ENCODE measurements at places on chromosomes 7 and 10. TPM values are rescaled to one million over a fixed set of nuclear protein-coding genes. Genes with fewer than 3 reads are reported as not detected.

The CHCHD3 gene
- total RNA-seq = 92.0 TPM

DNA sequence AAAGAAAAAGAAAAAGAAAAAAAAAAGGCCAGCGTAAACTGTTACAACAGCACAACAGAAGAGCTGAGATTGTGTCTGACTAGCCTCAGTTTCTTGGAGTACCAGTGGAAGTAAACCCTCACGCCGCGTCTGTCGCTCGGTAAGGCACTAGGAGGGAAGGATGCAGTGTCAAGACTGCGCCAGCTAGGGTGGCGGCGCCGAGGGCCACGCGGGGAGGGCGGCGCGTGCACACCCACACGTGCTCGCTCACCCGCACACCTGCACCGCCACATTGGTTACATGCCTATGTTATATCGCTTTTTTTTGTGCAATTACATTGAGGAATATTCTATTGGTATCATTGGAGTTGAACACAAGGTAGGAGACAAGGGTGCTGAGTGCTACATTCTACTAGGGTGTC is 48.2 kb downstream of the CLEC2L start:
- DNase-seq = no peak

GRCh38 chr7:148727501-148728278 is 29.0 kb downstream of the CUL1 start:
- no peak for DNase-seq

DNA sequence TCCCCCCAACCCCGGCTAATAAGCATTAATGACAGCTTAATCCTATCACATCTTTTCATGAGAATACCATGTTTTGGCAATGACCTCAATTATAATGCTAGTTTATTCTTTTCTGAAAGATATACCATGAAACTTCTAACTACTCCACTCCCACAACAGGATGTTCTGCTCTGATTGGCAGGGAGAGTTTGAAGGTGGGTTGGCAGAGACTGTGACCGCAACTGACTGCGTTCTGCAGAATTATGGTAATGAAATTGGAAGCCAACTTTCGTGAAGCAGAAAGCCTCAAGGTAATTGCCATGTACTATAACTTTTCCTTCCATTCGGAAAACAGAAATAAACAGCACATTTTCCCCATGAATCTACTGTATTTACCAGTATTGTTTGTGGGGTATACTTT is 288.2 kb upstream of the SEMA3D start:
- no peak for DNase-seq

- no peak for DNase-seq
Observed at GRCh38 chr10:126207313-126207771, 180.9 kb downstream of the ADAM12 start.

- DNase-seq = no peak
Observed at GRCh38 chr7:40808378-40808942, 673.7 kb downstream of the SUGCT start.

GRCh38 chr10:100508691-100509150 is 10.9 kb downstream of the SEC31B start:
- peak; percentile 24 for DNase-seq

Measured in activated T-cell treated with anti-CD3 and anti-CD28 coated beads, Interleukin-2, amount 50 U/mL, for 4 hours (primary cell).